ENCODE measurements at places on chromosomes 2 and 18.

- no peak for DNase-seq
Observed at GRCh38 chr2:112918256-112918655, 7.3 kb downstream of the IL37 start.

- no peak for DNase-seq
Observed at GRCh38 chr2:6557737-6558136, 308.0 kb downstream of the CMPK2 start.

GRCh38 chr2:30257266-30258214 is 26.2 kb downstream of the LBH start:
- DNase-seq = no peak

GRCh38 chr2:68435615-68436014 is 31.5 kb downstream of the FBXO48 start:
- DNase-seq = no peak

DNA sequence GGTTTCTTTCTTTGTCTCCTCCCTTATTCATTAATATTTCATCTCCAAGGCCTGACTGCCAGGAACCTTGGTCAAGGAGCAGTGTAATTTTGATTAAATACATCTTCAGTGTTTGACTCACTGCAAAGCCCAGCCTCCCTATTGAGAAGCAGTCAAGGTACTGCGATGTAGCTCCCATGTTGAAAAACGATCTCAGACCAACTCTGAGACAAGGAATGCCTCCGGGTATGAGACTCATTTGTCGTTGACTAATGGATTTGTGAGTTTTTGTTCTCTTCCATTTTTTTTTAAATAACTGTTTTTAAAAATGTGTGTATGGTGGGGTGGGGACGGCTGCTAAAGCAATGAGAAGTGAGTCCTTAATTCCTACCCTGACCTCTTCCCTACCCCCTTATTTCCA is 361.6 kb downstream of the SOX11 start:
- DNase-seq = no peak

GRCh38 chr2:138324068-138324771 is 177.3 kb upstream of the SPOPL start:
- no peak for DNase-seq
